Naive thymus-derived CD8-positive, alpha-beta T cell (primary cell): ENCODE measurements at places on chromosomes 11 and 22.

- no peak for DNase-seq
Observed at GRCh38 chr11:71321433-71322191, 69.2 kb upstream of the SHANK2 start.

DNA sequence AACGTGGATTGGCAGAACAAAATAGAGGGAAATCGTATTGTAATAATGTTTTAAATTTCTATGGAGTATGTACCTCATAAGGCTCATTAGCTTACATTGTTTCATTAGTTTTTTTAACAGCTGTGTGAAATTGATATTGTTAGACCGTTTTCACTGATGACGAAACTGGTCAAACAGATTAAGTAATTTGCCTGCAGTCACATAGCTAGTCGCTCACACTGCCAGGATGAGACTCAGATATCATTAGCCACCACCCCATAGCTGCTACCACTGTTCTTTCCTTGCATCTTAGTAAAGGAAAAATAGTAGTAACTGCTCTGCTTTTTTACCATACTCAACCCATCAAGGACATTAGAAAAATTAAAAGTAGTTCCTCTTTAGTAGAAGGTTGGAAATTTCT lies 64.0 kb downstream of the DKK3 start:
- DNase-seq, result no peak

GRCh38 chr11:90845126-90845525 lies 622.3 kb upstream of the CHORDC1 start:
- no peak for DNase-seq

DNA sequence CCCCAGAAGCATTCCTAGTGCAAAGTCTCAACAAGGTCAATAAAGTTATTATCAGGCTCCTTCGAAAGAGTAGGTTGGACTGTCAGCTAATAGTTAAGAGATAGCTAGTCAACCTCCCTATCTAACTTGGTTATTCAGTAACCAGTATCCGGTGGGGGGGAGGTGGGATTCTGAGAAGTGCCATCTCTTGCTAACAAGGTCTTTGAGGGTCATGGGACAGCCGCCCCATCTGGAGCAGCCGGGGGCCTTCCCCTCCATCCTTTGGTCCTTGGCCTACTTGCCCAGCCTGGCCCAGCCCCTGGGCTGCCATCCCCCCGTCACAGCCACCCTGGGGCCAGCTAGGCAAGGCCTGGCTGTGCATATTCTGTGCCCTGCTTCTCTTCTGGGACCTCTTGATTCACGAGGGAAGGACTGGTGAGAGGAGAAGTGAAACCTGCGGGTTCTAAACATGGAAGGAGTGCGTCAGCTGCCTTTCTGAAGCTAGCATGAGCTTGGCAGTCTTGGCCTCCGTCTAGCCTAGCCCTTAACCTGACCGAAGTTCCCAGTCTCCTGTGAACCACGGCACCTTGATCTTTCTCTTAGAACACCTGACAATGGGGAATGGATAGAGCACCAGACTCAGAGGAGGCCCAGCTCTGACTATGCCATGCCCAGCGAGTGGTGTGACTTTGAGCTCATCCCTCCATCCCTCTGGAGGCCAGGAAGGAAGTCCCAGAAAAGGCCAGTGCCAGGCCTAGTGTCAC lies 9.3 kb downstream of the SLC37A2 start:
- DNase-seq, result no peak

- peak; percentile 9 for DNase-seq
Observed at GRCh38 chr22:31753005-31753633, 700 bp upstream of the DEPDC5 start.
